ENCODE measurements at places on chromosomes 6 and 20.

GRCh38 chr20:64156136-64156885 is 7.9 kb upstream of the MYT1 start:
- DNase-seq, result no peak

GRCh38 chr6:91082311-91082832 is 495.5 kb upstream of the MAP3K7 start:
- DNase-seq, result no peak

DNA sequence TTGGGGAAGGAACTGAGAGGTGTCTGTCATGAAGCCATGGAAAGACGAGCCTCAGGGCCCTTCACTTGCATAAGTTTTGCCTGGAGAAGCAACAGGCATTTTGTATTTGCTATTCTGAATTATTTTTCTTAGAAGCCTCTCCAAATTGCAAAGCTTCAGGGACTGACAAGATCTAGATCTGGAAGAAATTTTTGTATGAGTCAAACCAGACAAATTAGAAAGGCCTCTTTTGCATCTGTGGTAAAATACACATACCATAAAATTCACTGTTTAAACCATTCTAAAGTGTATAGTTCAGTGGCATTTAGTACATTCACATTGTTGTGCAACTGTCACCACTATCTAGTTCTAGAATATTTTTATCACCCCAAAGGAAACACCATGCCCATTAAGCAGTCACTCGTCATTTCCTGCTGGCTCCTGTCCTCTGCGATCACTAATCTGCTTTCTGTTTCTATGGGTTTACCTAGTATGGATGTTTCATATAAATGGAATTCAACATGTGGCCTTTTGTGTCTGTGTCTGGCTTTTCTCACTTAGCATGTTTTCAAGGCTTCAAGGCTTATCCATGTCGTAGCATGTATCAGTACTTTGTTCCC is 269.1 kb downstream of the PHF3 start:
- no peak for DNase-seq

DNA sequence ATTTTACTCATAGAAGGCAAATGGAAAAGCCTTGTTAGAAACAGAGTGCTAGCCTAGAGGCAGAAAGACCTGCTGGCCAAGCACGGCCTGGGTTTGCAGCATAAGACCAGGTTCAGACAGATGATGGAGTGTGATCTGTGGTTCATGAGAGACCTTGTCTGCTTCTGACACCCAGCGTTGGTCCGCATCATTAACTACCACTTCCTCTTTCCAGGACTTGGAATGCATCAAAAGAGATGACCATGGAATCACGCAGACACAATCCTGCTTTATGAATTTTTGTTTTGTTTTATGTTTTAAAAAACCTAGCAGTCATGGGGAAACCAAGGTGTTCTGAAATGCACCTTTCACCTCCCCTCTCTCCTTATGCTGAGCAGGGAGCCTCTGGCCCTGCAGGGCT is 76.8 kb upstream of the SYNDIG1 start:
- DNase-seq, result no peak

GRCh38 chr20:47031004-47031403 is 136.4 kb downstream of the EYA2 start:
- DNase-seq, result no peak

DNA sequence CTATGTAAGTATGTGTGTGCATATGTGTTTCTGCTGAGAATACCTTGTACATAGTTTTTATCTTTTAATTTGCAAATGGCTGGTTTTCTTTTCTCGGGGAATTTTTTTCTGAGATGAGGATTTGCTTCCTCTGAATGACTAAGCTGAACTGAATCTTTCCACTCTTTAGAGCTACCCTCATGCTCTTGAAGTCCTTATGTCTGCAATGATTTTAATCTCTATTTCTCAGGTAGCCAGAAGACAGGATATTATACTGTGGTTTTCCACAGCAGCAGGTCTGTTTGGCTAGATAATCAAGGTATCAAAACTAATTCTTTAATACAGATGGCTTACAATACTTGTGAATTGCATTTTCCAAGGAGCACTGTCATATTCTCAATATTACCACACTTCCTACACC is 114.7 kb downstream of the PLCB1 start:
- DNase-seq, result no peak

DNA sequence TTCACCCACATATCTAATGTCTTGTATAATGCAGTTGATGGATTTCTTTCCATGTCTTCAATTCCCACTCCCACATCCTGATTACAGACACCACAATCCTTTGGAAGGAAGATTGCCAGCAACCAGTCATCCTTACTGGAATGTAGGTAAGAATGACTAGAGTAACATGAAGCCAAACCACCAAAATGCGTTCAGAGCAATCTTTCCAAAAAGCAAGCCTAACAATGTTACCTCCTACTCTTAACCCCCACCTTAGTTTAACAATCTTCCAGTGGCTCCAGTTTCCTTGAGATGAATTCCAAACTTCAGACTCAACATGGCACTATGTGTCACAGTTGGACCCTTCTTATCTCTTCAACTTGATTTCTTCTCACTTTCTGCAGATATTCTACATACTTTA is 685.6 kb downstream of the DOK5 start:
- no peak for DNase-seq

GRCh38 chr20:5508044-5508443 is 191.3 kb upstream of the PROKR2 start:
- DNase-seq, result no peak

- DNase-seq, result no peak
Measured at GRCh38 chr20:46123482-46124245, 5.5 kb downstream of the CD40 start.

DNA sequence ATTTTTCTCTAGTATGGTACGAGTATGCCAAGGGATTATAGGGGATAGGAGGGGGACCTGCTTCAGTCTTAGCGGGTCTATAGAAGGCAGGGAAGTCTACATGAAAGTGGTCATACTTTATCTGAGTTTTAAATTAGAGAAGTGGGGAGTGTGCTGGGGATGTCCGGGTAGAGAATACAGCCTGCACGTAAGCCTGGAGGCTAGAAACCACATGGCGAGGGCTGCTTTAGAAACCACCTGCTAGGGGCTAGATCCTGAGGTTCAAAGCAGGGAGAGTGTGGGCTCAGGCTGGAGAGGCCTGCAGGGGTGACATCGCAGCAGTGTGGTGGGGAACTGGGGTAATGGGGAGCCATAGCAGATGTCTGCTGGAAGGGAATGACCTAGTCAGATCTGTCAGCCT is 85.2 kb downstream of the VEGFA start:
- DNase-seq, result no peak

DNA sequence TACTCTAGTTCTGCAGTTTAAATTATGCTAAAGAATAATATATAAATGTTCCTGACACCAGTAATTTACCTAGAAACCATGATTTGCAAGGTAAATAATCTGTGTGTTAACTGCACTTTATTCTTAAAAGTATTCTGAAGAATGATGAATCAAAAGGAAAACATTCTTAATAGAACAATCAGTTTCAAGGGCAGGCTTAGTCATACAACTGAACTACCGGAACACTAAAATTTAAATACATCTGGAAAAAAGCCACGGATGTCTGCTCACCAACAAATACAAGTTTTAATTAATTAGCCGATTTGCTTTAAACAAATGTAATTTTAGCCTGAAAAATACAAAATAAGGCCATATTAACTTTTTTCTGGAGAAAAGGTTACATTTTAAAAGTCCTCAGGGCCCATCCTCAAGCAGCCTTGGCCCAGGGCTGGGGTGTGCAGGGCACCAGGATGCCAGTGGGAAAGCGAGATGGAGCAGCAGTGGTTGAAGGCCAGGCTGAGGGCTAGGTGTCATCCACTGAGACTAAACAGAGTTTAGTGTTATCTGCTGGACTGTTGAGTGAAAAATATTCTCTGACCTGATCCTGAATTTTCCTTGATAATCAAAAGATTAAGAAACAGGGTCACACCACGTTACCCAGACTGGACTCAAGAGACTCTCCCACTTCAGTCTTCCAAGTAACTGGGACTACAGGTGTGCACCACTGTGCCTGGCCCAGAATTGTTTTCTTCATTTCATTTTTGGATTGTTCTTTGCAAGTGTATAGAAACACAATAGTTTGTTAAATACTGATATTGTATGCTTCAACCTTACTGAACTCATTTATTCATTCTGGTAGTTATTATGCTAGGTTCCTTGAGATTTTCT is 88.2 kb upstream of the DST start:
- no peak for DNase-seq

- no peak for DNase-seq
Measured at GRCh38 chr6:19538096-19538495, 299.1 kb upstream of the ID4 start.

GRCh38 chr6:169529931-169530751 is 171.7 kb downstream of the WDR27 start:
- no peak for DNase-seq
